ENCODE measurements at places on chromosomes 7 and 10.

- DNase-seq = no peak
Observed at GRCh38 chr10:126702181-126702580, 31.7 kb upstream of the C10orf90 start.

- no peak for DNase-seq
Observed at GRCh38 chr10:24150853-24151252, 58.1 kb upstream of the KIAA1217 start.

DNA sequence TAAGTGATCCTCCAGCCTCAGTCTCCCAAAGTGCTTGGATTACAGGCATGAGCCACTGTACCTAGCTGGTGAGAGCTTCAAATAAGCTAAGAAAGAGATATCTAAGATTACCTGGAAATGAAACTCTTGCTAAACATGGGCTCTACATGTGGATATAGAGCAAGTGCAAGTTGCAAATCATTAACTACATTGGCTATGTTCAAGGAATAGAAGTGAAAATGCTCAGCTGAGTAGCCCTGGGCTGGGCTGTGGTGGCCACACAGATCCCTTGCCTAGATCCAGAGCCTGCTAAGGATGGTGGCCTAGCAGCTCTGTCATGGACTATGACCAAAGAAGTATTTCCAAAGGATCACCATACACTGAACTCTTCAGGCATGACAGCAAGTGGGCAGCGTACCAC, 209.3 kb downstream of the PLXNA4 start:
- no peak for DNase-seq

DNA sequence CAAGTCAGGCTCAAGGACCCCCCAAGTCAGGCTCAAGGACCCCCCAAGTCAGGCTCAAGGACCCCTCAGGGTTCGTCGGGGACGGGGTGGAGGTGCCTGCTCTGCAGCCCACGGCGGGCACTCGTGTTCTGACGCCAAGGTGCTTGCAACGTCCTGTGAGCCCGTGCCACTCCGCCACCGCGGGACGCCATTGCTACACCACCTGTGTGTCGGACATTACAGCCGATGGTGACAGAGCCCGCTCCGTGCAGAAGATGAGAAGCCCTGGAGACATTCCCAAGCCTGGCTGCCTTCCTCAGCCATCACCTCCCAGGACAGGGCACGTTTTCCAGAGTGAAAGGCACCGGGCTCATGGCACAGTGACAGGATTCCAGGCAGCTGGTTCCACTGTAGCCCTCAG, 97.7 kb upstream of the DNAAF5 start:
- no peak for DNase-seq

GRCh38 chr10:75765789-75766096, 334.3 kb downstream of the LRMDA start:
- no peak for DNase-seq

- no peak for DNase-seq
Observed at GRCh38 chr7:79810916-79811315, 323.7 kb upstream of the GNAI1 start.

DNA sequence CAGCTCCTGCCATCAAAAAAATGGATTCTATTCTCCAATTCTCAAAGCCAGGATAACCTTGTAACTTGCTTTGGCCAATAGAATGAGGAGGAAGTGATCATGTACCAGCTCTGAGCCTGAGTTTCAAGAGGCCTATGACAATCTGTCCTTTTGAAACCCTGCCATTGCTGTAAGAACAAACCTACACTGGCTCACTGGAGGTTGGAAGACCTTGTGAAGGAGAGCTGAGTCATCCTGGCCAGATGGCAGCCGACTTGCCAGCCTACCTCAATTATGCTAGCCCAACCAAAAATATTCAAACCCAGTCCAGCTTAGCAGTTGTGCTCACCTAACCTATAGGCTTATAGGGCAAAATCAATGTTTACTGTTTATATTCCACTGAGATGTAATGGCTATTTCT, 93.0 kb downstream of the HGF start:
- no peak for DNase-seq

GRCh38 chr7:129213828-129214227, 11.0 kb upstream of the AHCYL2 start:
- no peak for DNase-seq

GRCh38 chr10:128563387-128563786, 437.2 kb upstream of the MKI67 start:
- no peak for DNase-seq

GRCh38 chr7:132518102-132518838, 58.0 kb downstream of the PLXNA4 start:
- no peak for DNase-seq

- DNase-seq = no peak
Observed at GRCh38 chr10:79361726-79362397, 14.6 kb downstream of the PPIF start.

GRCh38 chr7:113486548-113486947, 368.2 kb upstream of the SMIM30 start:
- DNase-seq = no peak

GRCh38 chr10:124179308-124180043, 86.1 kb upstream of the CHST15 start:
- DNase-seq = no peak

DNA sequence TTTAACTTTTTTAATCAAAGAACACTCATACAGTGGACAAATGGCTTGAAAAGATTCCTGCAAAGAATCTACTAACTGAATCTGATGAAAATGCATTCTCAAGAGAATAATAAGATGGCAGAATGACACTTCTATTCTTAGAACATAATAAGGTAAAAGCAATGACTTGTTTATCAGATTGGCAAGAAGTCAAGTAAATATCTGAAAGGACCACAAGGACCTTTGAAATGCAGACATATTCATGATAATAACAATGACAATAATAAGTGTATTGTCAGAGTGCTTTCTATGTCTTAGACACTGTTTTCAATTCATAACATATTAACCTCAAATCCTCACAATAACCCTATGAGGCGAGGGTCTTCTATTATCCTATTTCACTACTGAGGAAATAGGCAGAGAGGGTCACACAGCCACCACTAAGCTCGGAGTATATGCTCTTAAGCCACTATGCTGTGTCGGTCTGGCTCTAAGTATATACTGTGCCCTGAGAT, 10.6 kb downstream of the HACD1 start:
- no peak for DNase-seq

GRCh38 chr10:20993389-20993788, 96.3 kb upstream of the NEBL start:
- no peak for DNase-seq

DNA sequence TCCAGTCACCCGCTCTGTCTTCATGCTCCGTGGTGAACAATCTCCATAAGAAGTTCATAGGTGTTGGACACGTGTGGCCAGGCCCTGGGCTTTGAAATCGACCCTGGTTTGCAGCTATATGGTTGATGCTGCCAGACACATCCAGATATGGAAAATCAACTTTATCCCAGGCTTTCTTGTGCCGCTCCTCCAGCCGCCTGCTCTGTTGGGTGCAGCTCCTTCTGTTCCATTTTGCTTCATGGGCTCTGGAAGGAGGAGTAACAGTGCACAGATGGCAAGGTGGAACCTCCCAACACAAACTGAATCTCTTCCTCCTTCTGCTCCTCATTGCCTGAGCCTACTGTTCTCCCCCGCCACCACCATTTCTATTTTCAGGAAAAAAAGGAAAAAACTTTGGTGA, 44.7 kb downstream of the THNSL1 start:
- no peak for DNase-seq

- DNase-seq = no peak
Observed at GRCh38 chr7:99579956-99580777, 17.9 kb upstream of the TMEM225B start.
